ENCODE measurements at places on chromosomes 1 and 21.

DNA sequence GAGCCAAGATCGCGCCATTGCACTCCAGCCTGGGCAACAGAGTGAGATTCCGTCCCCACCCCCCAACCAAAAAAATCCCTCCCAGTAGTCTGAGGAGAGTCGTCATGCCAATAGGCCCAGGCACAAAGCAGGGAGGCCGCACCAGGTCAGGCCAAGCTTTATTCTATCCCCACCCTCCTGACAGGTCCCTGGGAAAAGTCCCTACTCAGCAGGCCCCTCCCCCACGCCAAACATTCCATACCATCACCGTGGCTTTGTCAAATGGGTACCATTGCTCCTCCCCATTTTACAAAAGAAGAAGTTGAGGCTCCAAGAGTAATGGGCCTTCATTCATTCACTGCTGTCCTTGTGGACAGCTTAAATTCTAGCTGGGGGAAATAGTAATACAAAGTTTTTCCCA is 5.3 kb downstream of the GPR3 start:
- DNase-seq: no peak

GRCh38 chr1:18234790-18235242 is 127.2 kb downstream of the IGSF21 start:
- DNase-seq: no peak

DNA sequence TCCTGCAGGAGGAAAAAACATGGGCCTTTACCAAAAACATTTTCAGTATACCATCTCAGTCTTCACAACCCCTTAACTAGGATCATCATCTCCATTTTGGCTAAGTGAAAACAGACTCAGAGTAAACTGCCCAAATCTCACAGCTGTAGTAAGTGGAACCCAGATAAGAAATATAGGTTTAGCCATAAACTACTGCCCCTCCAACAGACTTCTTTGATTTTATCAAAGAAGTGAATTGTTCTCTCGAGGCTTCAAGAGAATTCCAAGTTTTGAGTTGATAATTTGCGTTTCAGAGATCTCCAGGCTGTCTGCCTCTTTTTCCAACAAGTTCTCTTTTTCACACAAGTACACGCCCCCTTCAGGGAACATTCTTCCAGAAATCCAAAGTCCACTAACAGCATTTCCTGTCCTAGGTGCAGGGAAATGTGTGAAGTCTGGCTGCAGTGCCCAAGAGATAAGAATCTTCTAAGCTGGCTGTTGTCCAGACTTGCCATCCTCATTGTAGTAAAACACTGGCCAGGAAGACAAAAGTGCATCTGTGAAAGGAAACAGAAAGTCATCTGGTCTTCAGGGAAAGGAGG is 30.8 kb downstream of the RNF19B start:
- no peak for DNase-seq

DNA sequence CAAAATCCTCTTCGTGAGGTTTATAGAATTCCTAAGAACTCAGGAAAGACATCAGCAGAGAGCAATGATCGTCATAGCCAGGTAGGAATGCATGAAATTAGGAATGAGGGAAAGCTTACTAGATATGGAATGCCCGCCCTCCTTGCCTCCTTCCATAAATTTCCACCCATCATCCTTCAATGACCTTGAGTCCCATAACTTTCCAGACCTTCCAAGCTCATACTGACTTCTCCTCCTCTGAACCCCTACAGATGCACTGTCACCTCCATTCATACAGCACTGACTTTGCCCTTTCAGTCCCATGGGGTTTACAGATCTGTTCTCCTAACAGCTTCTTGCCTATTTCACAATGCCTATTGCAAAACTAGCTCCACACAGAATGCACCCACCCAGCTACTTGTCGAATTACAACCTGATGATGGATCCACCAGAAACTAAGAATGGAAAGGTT is 23.8 kb upstream of the PPP1R15B start:
- no peak for DNase-seq

GRCh38 chr1:1427106-1427819 is 6.2 kb upstream of the ANKRD65 start:
- no peak for DNase-seq

- DNase-seq: no peak
Measured at GRCh38 chr1:21867451-21867996, 55.5 kb downstream of the LDLRAD2 start.

- no peak for DNase-seq
Measured at GRCh38 chr21:17869115-17869514, 50.0 kb upstream of the C21orf91 start.

DNA sequence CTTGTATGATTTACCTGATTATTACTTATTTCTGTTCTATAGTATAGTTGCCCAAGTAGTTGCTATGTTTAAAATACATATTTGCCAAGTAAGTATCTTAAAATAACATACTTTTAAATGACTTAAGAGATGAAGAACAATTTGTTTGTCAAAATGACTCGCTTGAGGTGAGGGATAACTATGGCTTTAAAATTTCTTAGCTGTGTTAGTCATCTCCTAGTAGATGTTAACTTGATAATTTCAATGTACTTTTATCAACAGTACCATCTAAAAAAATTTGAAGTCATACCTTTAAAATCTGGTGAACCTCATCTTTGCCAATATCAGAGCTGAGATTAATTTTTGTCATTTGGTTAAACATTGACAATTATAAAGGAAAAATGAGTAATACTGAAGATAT is 37.7 kb downstream of the ODR4 start:
- no peak for DNase-seq

Measured in stimulated activated CD4-positive, alpha-beta T cell treated with anti-CD3 and anti-CD28 coated beads, Interleukin-2, amount 100 ng/mL, for 24 hours (primary cell).